Stimulated activated CD4-positive, alpha-beta T cell treated with anti-CD3 and anti-CD28 coated beads, Interleukin-4, amount 100 ng/mL, for 1 hour (primary cell): ENCODE measurements at places on chromosomes 11 and 22.

- no peak for DNase-seq
Measured at GRCh38 chr22:37279331-37280181, 2.8 kb upstream of the CYTH4 start.

- DNase-seq: no peak
Measured at GRCh38 chr11:116861539-116861938, 24.1 kb upstream of the APOA1 start.

DNA sequence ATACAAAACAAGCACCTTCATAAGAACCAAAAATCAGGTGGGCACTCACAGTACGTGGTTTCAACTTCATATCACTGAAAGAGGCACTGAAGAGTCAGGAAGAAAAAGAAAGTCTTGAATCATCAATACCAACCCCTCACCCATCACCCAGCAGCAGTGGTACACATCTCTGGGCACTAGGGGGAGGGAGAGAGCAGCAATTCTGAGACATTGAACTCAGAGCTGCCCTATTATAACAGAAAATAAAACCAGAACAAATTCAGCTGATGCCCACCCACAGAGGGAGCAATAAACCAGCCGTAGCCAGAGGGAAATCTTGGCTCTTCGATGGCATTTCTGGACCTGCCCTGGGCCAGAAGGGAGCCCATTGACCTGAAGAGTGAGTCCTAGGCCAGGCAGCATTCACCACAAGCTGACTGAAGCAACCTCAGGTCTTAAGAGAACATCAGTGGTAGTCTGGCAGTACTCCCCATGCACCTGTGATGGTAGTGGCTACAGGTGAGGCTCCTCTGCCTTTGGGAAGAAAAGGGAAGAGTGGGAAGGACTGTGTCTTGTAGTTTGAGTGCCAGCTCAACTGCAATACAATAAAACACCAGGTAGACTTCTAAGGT lies 42.2 kb upstream of the FAM181B start:
- DNase-seq: peak; percentile 16

DNA sequence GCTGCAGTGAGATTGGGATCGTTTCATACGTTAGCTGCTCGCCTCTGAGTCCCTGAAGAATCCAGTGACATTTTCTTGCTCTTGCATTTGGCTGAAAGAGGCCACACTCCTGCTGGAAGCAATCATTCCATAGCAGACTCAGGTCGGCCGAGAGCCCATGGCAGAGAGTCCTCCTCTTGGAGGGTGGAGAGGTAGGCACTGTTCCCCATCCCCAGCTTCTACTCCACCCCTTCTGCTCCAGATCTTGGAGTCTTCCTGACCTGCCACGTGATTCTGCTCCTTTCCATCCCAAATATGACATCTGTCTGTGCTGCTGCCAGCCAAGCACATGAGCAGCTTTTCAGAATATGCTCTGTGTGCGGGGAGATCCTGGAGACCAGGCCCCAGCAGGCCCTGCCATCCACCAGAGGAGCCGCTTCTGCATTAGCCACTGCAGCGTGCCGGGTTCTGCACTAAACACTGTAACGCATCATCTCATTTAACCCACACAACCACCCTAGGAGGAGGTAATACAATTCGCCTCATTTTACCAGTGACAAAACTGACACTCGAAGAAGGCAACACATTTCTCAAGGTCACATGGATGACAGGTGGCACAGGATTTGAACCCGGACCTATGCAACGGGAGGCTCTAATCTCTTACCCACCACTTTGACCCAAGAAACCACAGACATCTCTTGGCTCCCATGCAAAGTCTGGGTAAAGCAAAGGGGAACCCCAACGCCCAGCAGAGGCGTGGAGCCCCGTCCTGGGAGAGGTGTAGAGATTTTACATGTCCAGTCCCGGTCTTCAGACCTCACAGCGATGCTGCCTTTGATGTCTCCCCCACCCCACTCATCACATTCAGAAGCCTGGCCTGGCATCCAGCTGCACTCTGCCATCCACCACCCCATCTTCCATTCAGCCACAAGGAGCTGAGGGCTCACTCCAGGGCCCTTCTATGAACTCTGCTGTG lies 78.8 kb downstream of the FEZ1 start:
- no peak for DNase-seq

DNA sequence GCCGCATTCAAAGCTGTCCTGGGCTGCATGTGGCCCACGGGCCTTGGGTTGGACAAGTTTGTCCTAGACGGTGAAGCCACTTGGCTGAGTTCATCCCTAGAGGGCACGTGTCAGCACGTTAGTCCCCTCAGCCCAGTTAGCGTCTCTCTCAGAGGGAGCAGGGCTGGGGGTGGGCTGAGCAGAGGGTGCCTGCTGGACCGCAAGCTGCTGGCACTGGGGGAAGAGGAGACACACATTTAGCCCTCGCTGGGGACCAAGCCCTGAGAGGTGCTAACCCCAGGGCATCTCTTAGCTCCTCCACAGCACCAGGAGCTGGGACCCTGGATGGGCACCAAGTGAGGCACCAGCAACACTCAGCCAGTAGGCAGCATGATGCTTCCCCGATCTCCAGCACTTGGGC lies 107.0 kb downstream of the SHANK2 start:
- no peak for DNase-seq

DNA sequence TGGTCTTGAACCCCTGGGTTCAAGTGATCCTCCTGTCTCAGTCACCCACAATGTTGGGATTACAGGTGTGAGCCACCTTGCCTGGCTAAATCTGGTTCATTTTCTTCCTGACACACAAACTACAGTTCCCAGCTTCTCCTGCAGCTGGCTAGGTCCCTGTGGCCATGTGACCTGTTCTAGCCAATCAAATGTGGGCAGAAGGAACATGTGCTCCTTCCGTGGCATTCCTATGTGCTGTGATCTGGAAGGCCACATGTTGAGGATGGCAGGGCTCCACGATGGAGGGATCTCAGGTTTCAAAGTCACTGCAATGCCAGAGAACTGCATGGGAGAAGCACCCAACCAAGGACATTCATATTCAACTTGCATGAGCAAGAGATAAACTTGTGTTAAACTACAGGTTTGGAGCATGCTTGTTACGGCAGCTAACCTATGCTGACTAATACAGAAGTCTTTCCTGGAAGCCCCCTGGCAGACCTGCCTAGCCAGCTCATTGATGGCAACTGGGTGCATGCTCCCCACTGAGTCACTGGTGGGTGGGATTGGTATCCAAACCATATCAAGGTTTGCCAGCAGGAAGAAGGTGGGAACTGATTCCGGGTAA lies 86.0 kb downstream of the RPS6KA4 start:
- no peak for DNase-seq

- no peak for DNase-seq
Measured at GRCh38 chr11:45661439-45662055, 3.9 kb downstream of the CHST1 start.

- no peak for DNase-seq
Measured at GRCh38 chr11:75823946-75824345, 8.9 kb downstream of the UVRAG start.

DNA sequence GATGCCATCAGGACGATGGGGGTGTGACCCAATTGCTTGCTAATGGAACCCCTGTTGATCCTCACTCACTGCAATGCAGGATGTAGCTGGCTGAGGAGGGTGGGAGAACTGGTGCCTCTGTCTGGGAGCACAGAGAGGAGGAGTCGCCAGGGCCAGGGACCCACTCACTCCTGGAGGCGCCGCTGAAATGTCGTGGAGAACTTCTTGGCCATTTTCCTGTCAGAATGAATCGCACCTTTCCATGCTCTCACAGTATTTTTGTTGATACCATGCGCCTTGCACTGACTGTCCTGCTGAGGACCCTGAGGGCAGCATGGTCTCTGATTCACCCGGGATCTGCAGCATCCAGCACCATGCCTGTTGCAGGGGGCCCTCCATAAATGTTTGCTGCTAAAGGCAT lies 211.4 kb downstream of the DSCAML1 start:
- no peak for DNase-seq

DNA sequence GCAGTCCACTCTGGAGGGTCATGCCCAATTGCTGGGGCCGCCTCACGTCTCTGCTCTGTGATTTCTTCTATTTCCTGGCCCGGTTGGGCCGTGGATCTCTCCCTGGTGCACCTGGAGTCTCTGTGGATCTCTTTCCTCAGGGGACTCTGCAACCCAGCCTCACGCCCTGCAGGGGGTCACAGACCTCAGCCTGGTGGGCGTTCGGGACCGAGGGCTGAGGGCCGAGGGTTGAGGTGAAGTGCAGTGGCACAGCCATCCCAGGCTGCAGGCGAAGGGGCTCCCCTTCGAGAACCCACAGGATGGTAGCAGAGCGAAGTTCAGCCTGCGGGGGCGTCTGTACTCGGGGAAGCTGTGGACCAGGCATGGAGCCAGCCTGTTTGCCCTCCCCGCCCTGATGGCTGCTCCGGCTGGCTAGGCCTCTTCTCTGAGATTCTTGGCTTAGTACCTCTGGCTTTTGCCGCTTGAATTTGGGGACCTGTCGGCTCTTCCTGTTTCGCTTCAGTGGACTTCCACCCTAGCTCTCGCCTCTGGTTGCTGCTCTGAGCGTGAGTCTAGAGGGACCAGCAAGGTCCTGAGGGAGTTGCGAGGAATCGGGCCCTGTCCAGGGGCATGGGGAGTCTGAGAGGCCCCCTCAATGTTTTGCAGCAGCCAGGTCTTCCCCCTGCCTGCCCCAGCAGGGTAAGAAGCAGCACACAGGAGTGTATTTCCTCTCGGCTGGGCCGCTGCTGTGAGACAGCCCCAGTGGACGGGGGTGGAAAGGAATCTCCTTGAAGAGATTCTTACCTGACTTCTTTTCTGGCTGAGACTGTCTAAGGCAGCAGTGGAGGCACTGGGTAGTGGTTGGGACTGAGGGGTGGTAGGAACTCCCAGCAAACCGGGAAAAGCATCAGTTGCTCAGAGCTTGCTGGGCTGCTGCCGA lies 140.8 kb downstream of the TBC1D22A start:
- no peak for DNase-seq

GRCh38 chr11:61150706-61151544 lies 10.3 kb downstream of the VPS37C start:
- DNase-seq: no peak

- DNase-seq: no peak
Measured at GRCh38 chr22:44442851-44443595, 55.0 kb downstream of the RTL6 start.

- no peak for DNase-seq
Measured at GRCh38 chr11:35173616-35174566, 34.9 kb downstream of the CD44 start.

DNA sequence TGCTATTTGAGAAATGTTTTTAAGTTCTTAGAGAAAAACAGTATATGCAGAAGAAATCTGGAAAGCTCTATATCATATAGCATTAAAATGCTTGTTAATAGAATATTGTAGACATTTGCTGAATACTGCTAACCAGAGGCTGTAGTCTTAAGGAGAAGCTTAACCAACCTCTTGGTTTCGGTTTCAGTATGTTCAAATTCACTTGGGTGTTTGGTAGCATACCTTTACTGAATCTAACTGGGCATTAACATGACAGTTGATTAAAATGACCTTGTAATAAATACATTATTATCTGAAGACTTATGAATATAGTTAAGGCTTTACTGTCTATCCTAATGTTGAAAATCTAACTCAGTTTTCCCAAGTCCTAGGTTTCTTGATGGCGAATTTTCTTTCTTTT lies 5.4 kb downstream of the PCF11 start:
- no peak for DNase-seq

GRCh38 chr11:83046621-83047172 lies 25.0 kb downstream of the RAB30 start:
- DNase-seq: no peak

DNA sequence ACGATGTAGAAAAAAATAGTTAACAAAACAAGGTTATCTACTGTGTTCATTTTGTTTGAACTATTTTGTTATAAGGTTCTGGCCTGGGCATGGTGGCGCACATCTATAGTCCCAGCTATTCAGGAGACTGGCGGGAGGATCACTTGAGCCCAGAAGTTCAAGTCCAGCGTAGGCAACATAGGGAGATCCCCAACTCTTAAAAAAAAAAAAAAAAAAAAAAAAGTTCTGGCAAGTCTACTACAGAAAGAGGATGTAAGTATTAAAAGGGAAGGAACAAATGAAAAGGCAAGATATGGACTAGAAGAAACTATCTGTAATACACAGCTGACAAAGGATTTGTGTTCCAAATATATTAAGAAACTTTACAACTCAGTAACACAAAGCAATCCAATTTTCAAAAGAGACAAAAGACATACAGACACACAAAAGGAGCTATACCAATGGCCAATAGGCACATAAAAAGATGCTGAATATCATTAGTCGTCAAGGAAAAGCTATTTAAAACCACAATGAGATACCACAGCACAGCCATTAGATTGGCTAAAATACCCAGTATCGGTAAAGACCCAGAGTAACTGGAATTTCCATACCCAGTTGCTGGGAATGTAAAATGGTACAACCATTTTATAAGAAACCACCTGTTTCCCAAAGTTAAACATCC lies 27.4 kb downstream of the RRAS2 start:
- DNase-seq: no peak

DNA sequence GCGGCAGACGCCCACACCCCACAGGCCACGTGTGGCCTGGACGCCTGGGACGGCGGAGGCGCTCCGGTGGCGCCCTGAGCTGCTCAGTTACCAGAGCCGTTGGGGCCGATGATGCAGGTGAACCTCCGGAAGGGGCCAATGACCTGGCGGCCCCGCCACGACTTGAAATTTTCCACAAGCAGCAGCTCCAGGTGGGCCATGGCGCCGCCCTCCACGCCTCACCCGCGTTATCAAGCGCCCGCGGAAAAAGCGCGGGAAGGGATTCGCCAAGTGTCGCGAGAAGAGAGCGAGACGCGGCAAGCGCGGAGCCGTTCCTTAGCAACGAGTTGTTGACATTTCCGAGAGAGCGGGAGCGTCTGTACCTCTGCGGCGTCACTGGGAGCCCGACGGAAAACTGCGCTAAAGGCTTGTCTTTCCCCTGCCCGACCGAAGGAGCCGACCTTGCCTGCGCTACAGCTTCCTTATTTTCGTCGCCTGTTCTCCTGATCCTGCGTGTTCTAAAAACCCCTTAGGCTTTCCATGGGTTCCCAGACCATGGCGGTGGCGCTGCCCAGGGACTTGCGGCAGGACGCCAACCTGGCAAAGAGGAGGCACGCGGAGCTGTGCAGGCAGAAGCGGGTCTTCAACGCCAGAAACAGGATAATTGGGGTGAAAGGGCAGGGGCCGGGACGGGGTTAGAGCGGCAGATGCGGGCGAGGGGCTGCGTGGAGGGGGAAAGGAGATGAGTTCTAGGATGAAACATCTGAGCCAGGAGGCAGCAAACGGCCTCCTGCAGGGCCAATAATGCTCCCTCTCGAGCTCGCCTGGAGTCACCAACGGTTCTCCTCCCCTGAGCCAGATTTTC lies at the start of the genes RIBC2 and SMC1B:
Gene RIBC2 (plus strand): TSS at position 326 of the 844 bp plus-strand sequence. CDS start 194 bp downstream, at position 520.
Gene SMC1B (minus strand): TSS at position 232 of the 844 bp plus-strand sequence. CDS start 32 bp downstream, at position 200.
- peak; percentile 79 for DNase-seq

- DNase-seq: no peak
Measured at GRCh38 chr22:44848296-44848741, 95.9 kb downstream of the ARHGAP8 start.

DNA sequence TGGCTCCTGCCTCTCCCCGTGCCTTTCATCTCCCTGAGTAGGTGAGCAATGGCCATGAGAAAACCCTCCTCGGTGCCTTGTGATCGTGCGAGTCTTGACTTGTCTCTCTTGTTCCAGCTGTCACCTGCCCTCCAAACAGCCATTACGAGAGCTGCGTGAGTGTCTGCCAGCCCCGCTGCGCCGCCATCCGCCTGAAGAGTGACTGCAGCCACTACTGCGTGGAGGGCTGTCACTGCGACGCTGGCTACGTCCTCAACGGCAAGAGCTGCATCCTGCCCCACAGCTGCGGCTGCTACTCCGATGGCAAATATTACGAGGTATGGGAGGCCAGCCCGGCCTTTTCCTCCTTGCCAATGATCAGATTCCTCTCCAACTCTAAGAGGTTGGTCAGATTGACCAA lies 51.7 kb downstream of the TECTA start:
- no peak for DNase-seq

GRCh38 chr22:50229370-50229769 lies 15.5 kb downstream of the TUBGCP6 start:
- DNase-seq: no peak
